Left kidney (tissue), 8 donors: ENCODE measurements at places on chromosomes 3 and 15. TPM values are rescaled to one million over a fixed set of nuclear protein-coding genes. Genes with fewer than 3 reads are reported as not detected.

- no peak for DNase-seq
Observed at GRCh38 chr3:8492744-8493511, 8.7 kb upstream of the LMCD1 start.

Gene TADA3
- 64.1 TPM for polyA plus RNA-seq

GRCh38 chr3:188264226-188265207, 110.6 kb downstream of the LPP start:
- no peak for DNase-seq

DNA sequence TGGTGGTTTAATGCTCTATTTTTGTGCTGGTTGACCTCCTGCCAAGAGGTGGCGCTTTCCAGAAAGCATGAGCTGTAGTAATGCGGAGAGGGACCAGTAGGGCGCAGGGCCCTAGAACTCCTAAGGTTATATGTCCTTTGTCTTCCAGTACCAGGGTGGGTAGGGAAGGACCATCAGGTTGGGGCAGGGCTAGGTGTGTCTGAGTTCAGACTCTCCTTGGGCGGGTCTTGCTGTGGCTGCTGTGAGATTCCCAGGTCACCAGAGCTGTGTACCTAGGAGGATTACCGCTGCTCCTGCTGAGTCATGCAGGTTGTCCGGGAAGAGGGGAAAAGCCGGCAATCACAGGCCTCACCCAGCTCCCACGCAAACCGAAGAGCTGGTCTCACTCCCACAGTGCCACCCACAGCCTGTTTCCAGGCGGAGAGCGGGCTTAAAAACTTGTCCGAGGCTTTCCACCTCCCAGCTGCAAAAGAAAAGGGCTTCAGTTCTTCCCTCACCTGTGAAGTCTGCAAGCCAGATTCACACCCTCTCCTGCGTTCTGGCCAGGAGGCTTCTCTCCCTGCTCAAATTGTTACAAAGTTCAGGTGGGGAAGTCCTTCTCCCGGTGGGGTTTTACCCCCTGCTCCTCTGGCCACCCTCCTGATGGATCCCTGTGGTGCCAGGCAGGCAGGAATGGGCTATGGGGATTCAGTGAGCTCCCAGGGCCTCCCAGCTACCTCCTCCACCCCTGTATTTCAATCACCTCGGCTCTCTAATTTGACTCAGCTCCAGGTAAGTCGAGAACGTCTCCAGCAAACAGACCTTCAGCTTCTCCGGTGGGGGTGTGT, 37.7 kb upstream of the BCHE start:
- DNase-seq = no peak

GRCh38 chr15:56251315-56252095, 7.8 kb upstream of the RFX7 start:
- DNase-seq = no peak
